ENCODE measurements at places on chromosomes 7 and 10.

- no peak for DNase-seq
Measured at GRCh38 chr10:128070721-128071416, 55.4 kb downstream of the MKI67 start.

- DNase-seq: no peak
Measured at GRCh38 chr10:72663971-72664370, 28.0 kb upstream of the MCU start.

DNA sequence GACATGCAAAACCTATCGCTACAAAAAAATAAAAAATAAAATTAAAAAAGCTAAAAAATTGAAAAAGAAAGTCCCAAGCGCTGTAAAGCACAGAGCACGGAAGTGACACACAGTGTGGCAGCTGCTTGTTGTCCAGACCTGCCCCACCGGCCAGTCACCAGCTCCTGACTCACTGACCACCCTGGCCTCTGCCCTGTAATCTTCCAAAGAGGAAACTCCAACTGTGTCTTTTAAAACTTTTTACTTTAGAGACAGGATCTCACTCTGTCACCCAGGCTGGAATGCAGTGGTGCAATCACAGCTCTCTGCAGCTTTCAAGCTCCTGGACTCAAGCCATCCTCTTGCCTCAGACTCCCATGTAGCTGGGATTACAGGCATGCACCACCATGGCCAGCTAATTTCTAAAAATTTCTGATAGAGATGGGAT lies 23.6 kb downstream of the GNA12 start:
- DNase-seq: no peak

GRCh38 chr7:23434147-23434917 lies 36.0 kb downstream of the IGF2BP3 start:
- DNase-seq: no peak

DNA sequence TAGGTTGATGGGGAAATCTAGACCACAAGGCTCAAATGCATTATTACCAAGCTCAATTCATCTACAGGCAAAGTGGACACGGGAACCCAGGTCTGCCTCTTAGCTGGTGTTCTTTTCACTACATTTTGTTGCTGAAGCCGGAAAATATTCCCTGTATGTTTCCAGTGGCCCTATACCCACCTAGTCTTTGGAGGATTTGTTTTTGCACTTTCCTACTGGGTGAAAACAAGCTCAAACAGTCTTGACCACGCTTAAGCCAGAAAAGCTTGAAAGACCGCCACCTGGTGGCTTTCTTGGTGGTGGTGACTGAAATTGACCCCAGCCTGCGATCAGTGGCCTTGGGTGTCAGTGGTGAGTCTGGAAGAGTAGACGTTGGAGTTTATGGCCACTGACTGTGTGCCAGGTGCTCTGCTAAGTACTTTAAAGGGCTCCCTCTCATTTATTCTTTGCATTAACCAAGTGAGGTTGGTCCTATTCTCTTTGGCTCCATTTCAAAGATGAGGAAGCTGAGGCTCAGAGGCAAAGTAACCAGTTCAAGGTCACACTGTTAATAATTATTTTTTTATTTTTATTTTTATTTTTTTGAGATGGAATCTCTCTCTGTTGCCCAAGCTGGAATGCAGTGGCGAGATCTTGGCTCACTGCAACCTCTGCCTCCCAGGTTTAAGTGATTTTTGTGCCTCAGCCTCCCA lies 11.1 kb upstream of the CRTAC1 start:
- peak; percentile 63 for DNase-seq

GRCh38 chr7:137519181-137519691 lies 175.7 kb upstream of the PTN start:
- no peak for DNase-seq

All from femur (tissue), 1 donor.